ENCODE measurements at places on chromosomes 13 and 19. TPM values are rescaled to one million over a fixed set of nuclear protein-coding genes. Genes with fewer than 3 reads are reported as not detected.

Gene KCNN4
- 104 TPM for total RNA-seq

Gene PRSS57
- total RNA-seq = not detected

Gene NTN5
- total RNA-seq = 0.33 TPM

Gene DCT
- not detected for total RNA-seq

Gene ZNF85
- 9.8 TPM for total RNA-seq

Gene RASIP1
- total RNA-seq = 2.8 TPM

Gene LRRC4B
- not detected for total RNA-seq

Gene OR7D2
- total RNA-seq = not detected

- DNase-seq = no peak
Measured at GRCh38 chr19:47073574-47073973, 25.1 kb upstream of the TMEM160 start.

DNA sequence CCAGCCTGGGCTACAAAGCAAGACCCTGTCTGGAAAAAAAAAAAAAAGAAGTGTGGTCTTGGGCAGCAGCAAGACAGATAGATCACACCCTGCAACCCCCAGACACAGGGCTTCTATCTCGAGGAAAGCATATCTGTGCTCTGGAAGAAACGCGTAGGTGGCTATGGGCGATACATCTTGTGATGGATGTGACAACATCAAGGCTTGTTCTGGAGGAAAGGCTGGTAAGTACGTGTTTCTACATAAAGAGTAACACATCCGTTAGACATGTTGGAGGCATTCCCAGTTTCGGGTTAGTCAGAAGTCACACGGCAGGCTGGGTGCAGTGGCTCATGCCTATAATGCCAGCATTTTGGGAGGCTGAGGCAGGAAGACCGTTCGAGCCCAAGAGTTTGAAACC lies 6.6 kb upstream of the DHDH start:
- peak; percentile 99 for DNase-seq

- DNase-seq = no peak
Measured at GRCh38 chr13:77397636-77398035, 70.7 kb upstream of the MYCBP2 start.

DNA sequence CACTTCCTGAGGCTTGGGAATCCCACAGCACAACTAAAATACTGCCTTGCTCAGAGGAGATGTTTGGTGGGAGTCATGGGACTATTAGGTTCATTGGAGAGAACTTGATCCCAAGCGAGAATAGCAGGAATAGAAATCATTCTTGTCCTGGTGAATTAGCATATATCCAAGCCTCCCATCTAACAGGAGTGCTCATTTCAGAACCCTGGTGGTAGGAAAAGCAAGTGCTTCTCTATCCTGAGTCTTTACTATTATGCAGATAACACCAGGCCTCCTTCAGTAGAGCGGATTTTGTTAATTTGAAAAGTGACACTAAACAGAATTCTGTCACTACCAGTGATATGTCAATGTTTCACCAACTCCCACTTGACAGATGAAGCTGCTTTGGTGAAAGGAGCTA lies 199.5 kb downstream of the ATP8A2 start:
- DNase-seq = no peak

- DNase-seq = peak; percentile 74
Measured at GRCh38 chr13:24053519-24054251, 106.8 kb upstream of the SPATA13 start.

GRCh38 chr13:59112221-59112718 lies 1051.5 kb downstream of the DIAPH3 start:
- DNase-seq = peak; percentile 64

- no peak for DNase-seq
Measured at GRCh38 chr13:67134417-67135129, 95.6 kb downstream of the PCDH9 start.

GRCh38 chr13:87042946-87043345 lies 628.2 kb upstream of the SLITRK5 start:
- DNase-seq = no peak

GRCh38 chr19:932648-933552 lies 7.1 kb downstream of the ARID3A start:
- peak; percentile 61 for DNase-seq

- DNase-seq = peak; percentile 56
Measured at GRCh38 chr13:109781384-109782065, 4.9 kb downstream of the IRS2 start.

DNA sequence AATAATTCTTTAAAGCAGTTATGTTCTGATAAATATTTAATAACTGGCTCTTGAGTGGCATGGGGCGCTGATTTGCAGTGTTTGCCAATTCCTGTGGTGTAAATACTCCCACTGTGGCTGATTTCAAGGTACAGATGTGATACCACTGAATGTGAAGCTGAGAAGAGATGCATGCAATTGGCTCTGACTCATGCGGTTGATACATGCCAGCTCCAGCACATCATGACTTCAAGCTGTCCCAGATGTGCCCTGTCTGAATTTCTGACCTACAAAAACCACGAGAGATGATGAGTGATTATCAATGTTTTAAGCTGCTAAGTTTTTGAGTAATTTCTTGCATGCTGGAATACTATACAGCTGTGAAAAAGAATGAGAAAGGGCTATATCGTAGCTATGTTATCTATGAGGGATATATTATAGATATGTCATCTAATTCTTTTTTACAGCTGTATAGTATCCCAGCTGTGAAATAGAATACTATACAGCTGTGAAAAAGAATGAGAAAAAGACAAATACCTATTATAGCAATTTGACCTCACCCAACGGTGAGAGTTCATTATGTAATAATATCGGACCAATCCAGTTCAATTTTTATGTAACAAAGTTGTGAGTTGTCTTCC lies 7.6 kb upstream of the ACSBG2 start:
- no peak for DNase-seq

DNA sequence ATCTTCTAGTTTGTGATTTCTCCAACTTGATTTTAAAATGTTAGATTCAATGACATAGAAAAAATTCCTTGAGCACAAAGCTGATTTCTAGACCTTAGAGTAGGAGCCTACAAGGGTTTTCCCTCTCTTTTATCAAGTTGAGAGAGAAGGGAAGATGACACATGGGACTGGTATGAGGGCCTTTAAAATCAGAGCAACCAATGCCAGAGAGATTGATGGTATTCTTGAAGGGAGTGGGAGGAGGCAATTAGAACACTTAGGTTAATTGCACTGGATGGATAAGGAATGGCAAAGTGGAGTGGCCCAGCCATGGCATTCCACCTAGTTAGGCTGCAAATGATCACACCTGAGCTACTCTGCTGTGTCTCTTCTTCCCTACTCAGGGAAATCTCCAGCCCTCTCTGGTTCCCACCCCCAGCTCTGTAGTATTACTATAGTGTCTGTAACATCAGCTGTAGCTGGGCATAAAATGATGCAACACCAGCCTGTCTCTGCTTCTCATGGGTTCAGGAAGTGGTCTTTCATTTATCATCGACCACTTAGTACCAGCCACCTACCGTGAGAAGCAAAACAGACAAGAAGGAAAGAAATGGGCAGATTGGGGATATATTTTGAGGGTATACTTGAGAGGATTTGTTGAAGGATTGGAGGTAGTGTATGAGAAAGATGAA lies 333.6 kb downstream of the DLEU7 start:
- no peak for DNase-seq

GRCh38 chr19:17061205-17061604 lies 14.0 kb downstream of the HAUS8 start:
- no peak for DNase-seq

DNA sequence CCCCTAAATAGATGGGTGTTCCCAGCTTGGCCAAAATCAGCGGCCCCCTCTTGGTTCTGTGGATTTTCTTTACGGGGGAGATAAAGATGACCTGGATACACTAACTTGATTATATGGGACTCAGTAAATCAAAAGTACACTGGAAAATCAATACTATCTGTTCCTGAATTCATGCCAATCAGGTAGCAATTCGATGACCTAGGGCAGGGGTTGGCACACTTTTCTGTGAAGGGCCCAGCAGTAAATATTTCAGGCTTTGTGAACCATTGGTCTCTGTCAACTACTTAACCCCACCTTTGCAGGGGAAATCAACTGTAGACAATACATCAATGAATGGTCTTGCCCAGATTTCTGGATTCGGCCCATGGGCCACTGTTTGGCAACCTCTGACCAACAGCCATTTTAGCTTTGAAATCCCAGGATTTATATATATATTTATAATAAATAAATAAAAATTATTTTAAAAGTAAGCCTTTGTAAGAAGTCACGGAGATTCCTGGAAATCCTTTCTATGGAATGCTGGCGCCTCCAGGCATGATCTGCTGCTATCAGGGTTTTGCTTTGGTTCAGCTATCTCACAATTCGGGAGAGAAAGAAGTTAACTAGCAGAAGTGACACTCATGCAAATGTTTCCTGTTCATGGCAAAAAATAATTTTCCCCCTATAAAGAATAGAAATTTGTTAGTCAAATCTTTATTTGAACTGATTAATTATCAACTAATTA lies 32.8 kb downstream of the SLC15A1 start:
- no peak for DNase-seq

- no peak for DNase-seq
Measured at GRCh38 chr19:12649941-12650340, 16.6 kb downstream of the MAN2B1 start.

DNA sequence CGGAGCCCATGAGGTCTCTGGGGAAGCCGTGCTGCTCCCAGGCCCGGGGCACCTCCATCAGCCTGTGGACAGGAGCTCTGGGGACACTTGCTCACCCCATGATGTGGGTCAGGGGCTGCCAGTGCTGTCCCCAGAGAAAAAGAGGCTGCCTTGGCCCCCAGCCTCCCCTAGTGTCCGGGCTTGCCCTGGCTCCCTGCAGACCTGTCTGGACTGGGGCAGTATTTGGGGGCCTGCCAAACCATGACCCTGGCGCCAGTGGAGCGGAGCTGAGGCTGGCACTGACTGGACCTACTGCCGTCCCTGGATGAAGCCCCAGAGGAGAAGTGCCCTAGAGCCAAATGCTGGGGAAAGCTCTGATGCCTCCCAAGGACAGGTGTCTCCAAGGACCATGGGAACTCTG lies 30.4 kb downstream of the ELAVL1 start:
- DNase-seq = no peak

GRCh38 chr19:2663920-2664571 lies 38.4 kb downstream of the GNG7 start:
- no peak for DNase-seq

DNA sequence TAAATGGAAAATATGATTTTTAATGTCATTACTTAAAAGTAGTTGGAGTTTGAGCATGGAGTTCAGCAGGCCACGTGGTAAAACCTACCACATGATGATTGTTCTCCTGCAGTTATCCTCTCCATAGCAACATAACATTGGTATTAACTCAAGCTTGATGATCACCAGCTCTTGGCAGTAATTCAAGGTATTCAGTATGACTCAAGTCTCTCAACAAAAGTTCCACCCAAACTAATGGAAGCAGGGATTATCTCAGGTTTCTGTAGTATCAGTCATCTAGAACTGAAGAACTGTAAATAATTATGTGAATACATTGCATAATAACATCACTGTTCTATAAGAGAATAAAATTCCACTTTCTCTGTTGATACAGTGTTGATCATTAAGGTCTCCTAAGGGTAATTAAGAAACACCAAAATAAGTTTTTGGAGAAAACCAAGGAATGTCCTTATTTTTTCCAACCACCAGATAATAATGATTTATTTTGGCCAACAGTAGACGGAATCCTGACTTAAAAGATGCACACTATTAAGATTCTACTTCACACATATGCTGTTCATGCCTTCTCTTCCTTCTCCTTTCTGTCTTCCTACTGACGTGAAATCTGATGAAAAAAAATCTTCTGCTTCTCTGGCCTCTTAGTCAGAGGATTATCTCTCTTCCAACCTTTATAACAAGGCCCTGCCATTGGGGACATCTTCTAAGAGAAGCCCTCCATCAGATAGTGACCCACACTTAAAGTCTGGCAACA lies 1092.3 kb downstream of the EFNB2 start:
- peak; percentile 99 for DNase-seq

- DNase-seq = peak; percentile 12
Measured at GRCh38 chr13:72782717-72783116, 784 bp downstream of the PIBF1 start.

DNA sequence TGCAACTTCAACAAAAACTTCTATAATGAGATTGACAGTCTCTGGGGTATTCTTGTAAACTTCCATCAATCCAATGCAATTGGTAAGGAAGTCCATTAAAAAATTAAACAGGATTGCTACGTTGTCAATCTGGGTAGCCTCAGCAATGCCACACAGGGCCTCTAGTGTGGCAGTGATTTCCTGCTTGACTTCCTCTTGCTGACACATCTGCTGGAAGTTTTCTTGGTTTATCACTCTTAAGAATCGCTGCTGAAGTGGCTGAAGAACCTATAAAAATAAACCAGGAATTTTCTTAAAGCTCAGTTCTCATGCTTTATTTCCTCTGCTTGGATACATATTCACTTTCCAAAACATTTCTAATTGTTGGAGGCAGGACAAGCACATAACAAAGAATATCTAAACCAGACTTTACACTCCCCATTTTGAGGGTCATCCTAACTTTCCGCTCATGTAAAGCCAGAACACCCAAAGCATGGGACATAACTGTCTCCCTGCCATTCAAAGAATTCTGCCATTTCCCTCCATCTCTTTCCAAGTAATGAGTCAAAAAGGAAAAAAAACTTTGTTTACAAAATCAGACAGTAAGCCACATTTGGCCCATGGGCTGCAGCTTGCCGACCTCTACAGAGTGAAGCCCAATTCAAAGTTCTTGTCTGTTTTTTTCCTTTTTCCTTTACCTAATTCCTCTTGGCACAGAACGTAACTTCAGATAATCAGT lies 23.2 kb upstream of the EEF1AKMT1 start:
- DNase-seq = no peak

GRCh38 chr19:20325151-20325550 lies 158.1 kb downstream of the ZNF486 start:
- no peak for DNase-seq

DNA sequence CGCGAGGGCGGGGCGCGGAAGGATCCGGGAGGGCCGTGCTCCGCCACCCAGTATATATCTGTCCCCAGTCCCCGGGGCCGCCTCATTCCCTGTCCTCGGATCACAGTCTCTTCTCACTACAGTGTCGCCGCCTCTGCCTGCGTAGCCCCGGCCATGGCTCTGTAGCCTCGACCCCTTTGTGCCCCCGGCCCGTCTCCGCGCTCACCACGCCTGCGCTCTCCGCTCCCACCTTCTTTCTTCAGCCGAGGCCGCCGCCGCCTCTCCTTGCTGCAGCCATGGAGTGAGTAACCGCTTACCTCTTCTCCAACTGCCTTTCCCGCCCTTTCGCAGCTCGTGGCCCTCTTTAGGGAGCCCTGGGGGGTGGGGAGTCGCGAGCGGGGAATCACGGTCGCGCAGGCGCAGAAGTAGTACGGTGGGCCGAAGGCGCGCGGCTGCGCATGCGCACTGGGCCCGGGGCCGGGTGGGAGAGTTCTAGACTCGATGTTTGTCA lies at the start of the genes ATF5 and NUP62:
Gene ATF5, plus strand, starts transcription at position 85 of the 490 bp plus-strand sequence. CDS start 1,646 bp downstream, outside the sequence.
Gene NUP62, minus strand, starts transcription at position 384 of the 490 bp plus-strand sequence. CDS start 19,697 bp downstream, outside the sequence.
- DNase-seq = peak; percentile 82

DNA sequence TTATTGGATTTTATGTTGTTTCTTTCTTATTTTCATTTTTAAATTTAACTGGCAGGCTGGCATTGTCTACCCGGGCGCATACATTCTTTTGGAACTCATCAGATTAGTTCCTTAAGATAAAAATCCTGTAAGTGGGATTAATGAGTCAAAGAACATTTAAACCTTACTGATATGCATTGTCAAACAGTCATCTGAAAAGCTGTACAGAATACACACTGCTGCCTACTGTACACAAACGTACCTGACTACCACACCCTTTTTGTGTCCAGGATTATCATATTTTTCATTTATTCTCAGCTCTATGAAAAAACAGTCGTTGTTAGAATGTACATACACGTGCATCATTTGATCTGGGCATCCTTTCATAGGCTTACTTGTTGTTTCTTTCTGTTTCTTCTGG lies 358.3 kb downstream of the EFNB2 start:
- no peak for DNase-seq

Data from mammary epithelial cell (primary cell).